CD14-positive monocyte (primary cell): ENCODE measurements at places on chromosomes 12 and 14. TPM values are rescaled to one million over a fixed set of nuclear protein-coding genes. Genes with fewer than 3 reads are reported as not detected.

GRCh38 chr14:95415993-95416392 is 96.3 kb upstream of the CLMN start:
- H3K27ac ChIP-seq = no peak overlapping the region
- no peak for DNase-seq
- H3K4me1 ChIP-seq = no peaks in the 10 kb centered on the region
- peaks cover 98% of the 10 kb centered on the region for H3K36me3 ChIP-seq
- no peaks in the 10 kb centered on the region for H3K27me3 ChIP-seq

DNA sequence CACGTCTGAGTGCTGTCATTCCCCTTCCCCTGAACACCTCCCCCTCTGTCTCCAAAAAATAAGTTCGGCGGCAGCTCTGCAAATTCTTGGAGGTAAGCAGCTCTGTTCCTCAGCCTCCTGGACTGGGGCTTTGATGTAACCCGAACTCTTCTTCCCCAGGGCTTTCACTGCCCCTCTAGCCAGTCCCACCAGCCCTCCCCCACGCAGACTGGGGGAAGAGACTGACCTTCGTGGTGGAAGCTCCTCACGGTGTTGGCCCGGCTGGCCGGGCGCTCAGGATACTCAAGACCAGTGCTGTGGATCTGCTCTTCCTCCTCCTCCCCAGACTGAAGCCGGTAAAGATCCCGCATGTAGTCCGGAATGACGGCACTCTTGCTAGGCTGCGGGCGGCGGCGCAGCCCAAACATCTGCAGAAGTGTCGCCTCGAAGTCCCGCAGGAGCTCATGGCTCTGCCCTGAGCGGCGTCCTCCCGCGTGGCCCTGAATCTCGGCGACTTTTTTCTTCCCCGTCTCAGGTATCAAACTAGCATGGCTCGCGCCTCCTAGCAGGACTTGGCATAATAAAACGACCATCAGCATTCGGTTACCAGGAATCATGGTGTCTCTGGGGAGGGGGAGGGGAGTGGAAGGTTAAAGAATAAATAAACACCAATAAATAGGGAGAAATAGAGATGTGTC is 4.9 kb downstream of the BMP4 start:
- H3K4me1 ChIP-seq = peaks cover 24% of the 10 kb centered on the region
- H3K4me3 ChIP-seq = no peak overlapping the region
- H3K36me3 ChIP-seq = no peaks in the 10 kb centered on the region
- H3K27me3 ChIP-seq = peaks cover 86% of the 10 kb centered on the region
- no peak for DNase-seq

Gene DTX3
- polyA plus RNA-seq = 0.08 TPM

DNA sequence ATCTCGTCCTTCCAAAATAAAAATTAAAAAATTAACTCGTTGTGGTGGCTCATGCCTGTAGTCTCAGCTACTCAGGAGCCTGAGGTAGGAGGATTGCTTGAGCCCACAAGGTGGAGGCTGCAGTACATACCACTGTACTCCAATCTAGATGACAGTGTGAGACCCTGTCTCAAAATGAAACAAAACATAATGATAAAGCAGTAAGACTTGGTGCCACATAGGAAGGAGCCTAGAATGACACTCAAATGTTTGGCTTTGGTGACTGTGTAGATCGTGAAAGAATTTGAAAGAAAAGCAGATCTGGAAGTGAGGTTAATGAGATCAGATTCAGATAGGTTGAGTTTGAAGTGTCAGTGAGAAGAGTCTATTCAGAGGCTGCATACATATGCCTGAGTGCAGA is 150.1 kb upstream of the ATP2B1 start:
- H3K36me3 ChIP-seq = no peaks in the 10 kb centered on the region
- H3K4me1 ChIP-seq = peaks cover 82% of the 10 kb centered on the region
- no peak overlapping the region for H3K27ac ChIP-seq

Gene PTPN21
- polyA plus RNA-seq = not detected in 2 replicates

DNA sequence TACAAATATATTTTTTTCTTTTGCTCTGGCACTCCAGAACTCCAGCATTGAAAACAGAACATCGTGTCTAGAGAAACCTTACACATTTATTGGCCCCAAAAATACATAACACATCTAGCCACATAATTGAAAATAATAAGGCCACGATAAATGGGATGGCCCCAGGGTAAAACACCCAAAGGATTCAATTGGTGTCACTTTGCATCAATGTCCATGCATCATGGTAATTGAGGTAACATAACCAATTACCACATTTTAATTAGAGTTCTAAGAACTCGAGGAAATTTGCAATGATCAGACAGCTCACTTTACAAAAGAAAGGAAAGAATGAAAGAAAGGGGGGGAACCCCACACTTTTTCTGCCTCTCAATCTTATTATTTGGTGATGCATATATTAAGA is 151.8 kb upstream of the NPAS3 start:
- H3K27me3 ChIP-seq = no peaks in the 10 kb centered on the region
- no peak overlapping the region for H3K27ac ChIP-seq
- H3K4me3 ChIP-seq = no peak overlapping the region
- no peaks in the 10 kb centered on the region for H3K4me1 ChIP-seq
- no peak for DNase-seq
- no peaks in the 10 kb centered on the region for H3K36me3 ChIP-seq

Gene TAS2R46
- not detected for polyA plus RNA-seq

Gene SERPINA9
- polyA plus RNA-seq = not detected

GRCh38 chr14:58878439-58879139 is 240.8 kb downstream of the DACT1 start:
- no peak overlapping the region for H3K27ac ChIP-seq
- H3K4me3 ChIP-seq = no peak overlapping the region
- no peaks in the 10 kb centered on the region for H3K4me1 ChIP-seq
- no peaks in the 10 kb centered on the region for H3K36me3 ChIP-seq
- H3K27me3 ChIP-seq = no peaks in the 10 kb centered on the region

DNA sequence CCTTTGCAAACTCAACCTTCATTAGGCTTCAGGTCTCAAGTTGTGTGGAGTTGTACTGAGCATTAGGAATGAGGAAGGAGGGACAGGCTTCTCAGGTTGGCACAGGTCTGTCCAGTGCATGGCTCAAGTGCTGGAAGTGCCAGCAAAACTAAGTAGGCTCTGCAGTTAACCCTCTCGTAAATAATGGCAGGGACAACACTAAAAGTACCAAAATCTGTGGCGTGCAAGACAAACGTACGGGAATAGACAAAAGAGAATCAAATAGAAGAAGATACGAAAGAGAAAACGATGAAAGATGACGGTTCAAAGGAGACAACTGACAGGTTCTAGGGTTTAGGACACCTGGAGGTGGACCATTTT is 612 bp downstream of the TRAPPC6B start:
- no peaks in the 10 kb centered on the region for H3K27me3 ChIP-seq
- peak overlapping the region; percentile 85 for H3K4me3 ChIP-seq
- H3K27ac ChIP-seq = peak overlapping the region; percentile 97
- H3K36me3 ChIP-seq = peaks cover 21% of the 10 kb centered on the region
- peak; percentile 18 for DNase-seq
- peaks cover 30% of the 10 kb centered on the region for H3K4me1 ChIP-seq

DNA sequence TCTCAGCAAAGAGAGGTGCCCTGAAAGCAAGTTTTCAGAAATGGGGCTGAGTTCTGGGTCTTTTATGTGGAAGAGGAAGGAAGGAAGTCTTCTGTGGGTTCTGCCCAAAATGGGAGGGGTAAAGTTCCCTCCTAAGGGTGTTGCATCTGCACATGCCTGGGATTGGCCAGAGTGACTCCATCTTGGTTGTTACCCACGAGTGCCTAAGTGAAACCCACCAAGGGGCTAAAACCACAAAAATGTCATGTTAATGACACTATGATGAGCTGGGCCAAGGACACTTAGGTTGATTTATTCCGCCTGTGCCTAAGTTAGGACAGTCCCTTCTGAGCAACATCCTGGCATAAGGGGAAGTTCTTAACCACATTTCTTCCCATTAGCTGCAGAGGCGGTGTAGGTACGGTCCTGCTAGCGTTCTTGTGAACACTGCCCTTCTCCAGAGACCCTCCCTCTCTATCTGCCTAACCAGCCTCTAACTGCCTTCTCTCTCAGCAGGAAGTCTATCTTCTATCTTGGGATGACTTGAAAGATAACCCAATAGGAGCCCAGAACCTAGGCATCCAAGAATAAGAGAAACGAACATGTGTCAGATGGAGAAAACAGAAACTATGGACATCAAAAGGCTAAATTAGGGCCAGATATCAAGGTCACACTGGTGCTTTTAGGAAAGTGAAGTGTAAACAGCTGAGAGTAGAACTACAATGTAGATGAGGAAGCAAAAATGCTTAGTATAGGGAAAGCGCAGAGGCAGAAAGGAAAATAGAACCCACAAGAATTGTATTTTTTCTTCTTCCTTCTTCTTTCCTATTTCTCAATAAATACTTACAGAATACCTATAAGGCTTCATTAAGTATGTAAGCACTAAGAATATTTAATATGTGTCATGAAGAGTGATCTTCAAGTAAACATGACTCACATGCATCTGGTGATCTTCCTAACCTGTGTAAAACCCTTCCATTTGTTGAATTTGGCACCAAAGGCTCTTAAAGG is 104.2 kb upstream of the AMN1 start:
- H3K27me3 ChIP-seq = no peaks in the 10 kb centered on the region
- H3K27ac ChIP-seq = peak overlapping the region; percentile 98
- H3K36me3 ChIP-seq = no peaks in the 10 kb centered on the region
- no peak overlapping the region for H3K4me3 ChIP-seq
- DNase-seq = peak; percentile 88

Gene OR4E2
- polyA plus RNA-seq = not detected

- H3K36me3 ChIP-seq = no peaks in the 10 kb centered on the region
- no peak overlapping the region for H3K4me3 ChIP-seq
- H3K27ac ChIP-seq = no peak overlapping the region
- no peak for DNase-seq
- no peaks in the 10 kb centered on the region for H3K4me1 ChIP-seq
Observed at GRCh38 chr14:22531451-22532344, 57.3 kb downstream of the DAD1 start.

DNA sequence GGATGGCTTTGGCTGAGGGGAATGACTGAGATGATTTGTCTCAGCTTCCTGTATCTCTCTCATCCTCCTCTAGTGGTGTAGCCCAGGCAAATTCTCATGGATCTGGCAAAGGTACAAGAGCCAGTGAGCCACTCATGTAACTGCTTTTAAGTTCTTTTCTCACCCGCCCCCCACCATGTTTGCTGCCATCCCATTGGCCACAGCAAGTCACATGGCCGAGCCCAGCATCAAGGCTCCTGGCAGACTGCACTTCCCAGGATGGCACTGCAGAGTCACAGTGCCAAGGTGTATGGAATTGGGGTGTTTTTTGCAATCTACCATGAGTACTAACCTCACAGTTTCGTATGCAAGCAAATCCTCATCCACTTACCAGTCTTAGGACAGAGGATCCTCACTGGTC is 50.9 kb downstream of the CHST11 start:
- no peak overlapping the region for H3K4me3 ChIP-seq
- no peak for DNase-seq
- no peaks in the 10 kb centered on the region for H3K27me3 ChIP-seq

- peak; percentile 81 for DNase-seq
- peaks cover 46% of the 10 kb centered on the region for H3K4me1 ChIP-seq
- peak overlapping the region; percentile 4 for H3K27ac ChIP-seq
- H3K27me3 ChIP-seq = no peaks in the 10 kb centered on the region
- no peaks in the 10 kb centered on the region for H3K36me3 ChIP-seq
Observed at GRCh38 chr12:14614704-14615121, 47.0 kb upstream of the PLBD1 start.

Gene GPR84
- polyA plus RNA-seq = 2.4 TPM

Gene PTHLH
- not detected for polyA plus RNA-seq

Gene RTL1
- polyA plus RNA-seq = not detected in 2 replicates

- H3K36me3 ChIP-seq = no peaks in the 10 kb centered on the region
- H3K27ac ChIP-seq = no peak overlapping the region
- H3K4me1 ChIP-seq = no peaks in the 10 kb centered on the region
Observed at GRCh38 chr14:91614187-91614586, 104.1 kb upstream of the PPP4R3A start.

DNA sequence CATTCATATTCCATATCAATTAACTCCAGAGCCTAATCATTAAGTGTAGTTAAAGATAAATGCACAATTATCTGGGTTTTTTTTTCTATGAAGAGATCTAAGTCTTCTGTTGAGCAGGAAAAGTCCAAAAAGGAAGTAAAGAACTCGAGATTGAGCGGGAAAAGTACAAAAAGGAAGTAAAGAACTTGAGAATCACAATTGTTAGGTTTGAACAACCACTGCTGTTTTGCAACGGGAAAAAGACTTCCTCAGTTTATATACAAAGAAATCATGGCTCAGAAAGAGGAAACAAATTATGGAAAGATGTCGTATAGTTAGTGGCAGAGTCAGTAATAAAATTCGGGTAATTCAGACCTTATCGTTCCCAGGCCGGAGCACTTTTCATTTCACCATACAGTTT is 63.3 kb downstream of the PPP1R12A start:
- H3K27me3 ChIP-seq = no peaks in the 10 kb centered on the region
- no peak overlapping the region for H3K27ac ChIP-seq
- DNase-seq = peak; percentile 82
- peaks cover 27% of the 10 kb centered on the region for H3K4me1 ChIP-seq
- H3K36me3 ChIP-seq = peaks cover 13% of the 10 kb centered on the region
